ENCODE measurements at places on chromosomes 4 and X. TPM values are rescaled to one million over a fixed set of nuclear protein-coding genes. Genes with fewer than 3 reads are reported as not detected.
A peak's percentile ranks its signal among the peaks of the same experiment; 100 is the strongest.

DNA sequence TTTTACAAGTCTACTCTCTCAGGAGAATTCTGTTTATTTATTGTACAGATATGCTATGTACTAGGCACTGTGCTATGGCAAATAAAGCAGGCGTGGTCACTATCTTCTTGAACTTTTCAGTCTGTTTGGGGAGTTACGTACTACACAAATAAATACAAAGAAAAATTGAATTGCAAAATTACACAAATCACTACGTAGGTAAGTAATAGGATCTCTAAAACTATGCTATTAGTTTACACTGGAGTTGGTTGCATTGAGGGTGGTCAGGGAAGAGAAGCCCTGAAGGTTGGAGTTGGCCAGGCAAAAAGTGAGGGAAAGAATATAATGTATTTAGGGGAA is 75.7 kb downstream of the GAB1 start:
- no peak for DNase-seq

GRCh38 chr4:3880615-3881120 is 114.5 kb downstream of the ADRA2C start:
- peak; percentile 87 for DNase-seq

DNA sequence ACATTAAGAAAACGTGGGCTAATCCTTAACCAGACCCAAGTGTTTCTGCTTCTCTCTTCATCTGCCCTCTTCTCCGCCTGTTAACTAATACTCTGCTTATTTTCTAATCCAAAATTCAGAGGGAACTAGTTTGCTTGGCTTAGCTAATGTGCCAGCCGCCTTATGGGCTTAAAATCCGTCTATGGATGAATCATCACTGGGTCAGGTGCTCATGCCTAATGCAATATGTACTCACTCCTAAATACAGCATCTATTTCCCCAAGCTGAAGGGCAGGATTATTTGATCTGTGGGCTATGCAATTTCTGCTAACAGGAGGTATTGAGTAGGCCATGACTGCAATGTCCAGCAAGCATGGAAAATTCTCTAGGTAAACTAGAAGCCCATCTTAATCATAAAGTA is 12.4 kb downstream of the DYNLT3 start:
- no peak for DNase-seq

DNA sequence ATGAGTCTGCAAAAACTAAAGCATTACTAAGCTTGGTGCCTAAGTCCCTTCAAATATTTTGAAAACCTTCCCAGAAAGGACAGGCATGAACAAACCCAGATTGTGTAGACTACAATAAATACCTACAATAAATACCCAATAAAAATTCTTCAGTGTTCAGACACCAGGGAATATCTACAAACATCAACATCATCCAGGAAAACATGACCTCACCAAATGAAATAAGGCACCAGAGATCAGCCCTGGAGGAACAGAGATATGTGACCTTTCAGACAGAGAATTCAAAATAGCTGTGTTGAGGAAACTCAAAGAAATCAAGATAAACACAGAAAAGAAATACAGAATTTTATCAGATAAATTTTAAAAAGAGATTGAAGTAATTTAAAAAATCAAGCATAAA is 57.8 kb upstream of the NLRP2B start:
- no peak for DNase-seq

- no peak for DNase-seq
Measured at GRCh38 chr4:184112006-184112550, 105.6 kb downstream of the ENPP6 start.

- DNase-seq: no peak
Measured at GRCh38 chr4:175720722-175721121, 91.3 kb downstream of the GPM6A start.

DNA sequence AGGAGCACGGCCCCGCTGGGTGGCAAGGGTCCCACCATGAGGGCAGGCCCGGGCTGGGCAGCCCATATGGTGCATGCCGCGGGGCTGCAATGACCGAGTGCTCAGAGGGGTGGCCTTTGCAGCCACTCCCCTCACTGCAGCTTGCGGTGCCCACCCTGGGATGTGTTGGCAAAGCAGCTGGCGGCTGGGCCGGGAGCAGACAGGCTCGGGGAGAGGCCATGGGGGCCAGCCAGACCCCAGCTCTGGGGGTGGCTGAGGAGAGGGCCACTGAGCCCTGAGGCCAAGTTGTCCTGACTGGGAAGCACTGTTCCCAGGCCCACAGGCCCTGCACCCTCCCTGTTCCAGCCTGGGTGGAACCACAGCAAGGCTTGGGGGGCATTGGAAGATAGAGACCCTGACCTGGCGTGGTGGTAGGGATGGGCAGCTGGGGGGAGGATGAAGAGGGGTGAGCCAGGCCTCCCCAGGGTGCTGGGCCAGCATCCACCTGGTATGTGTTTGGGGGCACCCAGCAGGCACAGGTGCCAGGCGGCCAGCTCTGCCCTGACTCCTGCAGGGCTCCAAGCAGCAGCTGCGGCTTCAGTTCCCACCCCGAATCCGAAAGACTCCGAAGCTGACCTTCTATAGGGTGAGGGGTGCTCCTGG is 18.4 kb upstream of the RNF4 start:
- DNase-seq: no peak

DNA sequence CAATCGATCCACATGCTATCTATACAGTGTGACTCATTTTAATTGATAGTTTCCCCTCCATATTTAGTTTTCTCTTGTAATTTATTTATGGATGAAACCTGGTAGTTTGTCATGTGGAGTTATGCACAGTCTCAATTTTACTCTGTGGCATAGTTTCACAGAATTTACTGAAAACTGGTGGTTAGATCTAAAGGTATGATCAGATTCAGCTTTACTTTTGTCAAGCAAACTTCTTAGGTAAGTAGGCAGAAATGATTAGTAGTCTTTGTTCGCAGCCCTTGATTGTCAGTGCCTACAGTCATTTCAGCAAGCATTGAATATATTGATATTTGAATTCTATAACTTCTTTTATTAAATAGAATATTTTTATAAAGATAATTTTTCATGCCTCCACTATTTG is 2.5 kb downstream of the ADD1 start:
- no peak for DNase-seq

DNA sequence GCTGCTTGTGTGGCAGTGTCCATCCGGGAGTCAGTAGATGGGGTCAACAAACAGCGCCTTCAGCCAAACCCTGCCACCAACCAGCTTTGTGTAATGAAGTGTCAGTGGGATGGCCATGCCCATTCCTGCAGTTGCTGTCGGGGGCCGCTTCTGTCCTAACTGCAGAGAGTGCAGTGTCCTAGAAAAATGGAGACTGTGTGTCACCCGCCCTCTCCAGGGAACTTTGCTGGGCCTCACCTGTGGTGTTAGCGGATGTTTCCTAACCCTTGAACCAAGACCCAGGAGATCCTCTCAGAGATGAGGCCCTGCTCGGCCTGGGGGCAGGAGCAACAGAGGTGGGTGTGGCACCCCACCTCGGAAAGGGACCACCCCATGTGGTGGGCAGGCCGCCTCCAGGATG is 35.3 kb upstream of the HGFAC start:
- no peak for DNase-seq

- DNase-seq: no peak
Measured at GRCh38 chr4:174265916-174266315, 17.6 kb downstream of the FBXO8 start.

- DNase-seq: no peak
Measured at GRCh38 chrX:54427837-54428424, 12.3 kb upstream of the TSR2 start.

- DNase-seq: no peak
Measured at GRCh38 chr4:155837203-155837796, 28.8 kb downstream of the ASIC5 start.

DNA sequence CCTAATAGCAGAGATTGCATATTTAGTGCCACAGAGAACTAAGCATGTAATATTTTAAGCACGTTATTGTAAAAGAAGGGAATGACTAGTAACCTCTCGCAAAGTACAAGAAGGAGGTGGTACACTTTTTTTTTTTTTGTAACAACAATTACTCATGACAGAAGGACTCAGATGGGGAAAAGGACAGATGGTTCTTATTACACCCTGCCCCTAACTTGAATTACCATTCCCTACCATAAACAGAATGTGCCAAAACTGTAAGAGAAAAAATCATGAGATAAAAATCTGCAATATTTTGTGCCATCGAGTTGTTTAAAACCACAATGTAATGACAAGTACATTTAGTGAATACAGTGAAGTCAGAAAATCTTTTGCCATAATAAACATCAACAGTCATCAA is 33.0 kb upstream of the RAPGEF2 start:
- no peak for DNase-seq

DNA sequence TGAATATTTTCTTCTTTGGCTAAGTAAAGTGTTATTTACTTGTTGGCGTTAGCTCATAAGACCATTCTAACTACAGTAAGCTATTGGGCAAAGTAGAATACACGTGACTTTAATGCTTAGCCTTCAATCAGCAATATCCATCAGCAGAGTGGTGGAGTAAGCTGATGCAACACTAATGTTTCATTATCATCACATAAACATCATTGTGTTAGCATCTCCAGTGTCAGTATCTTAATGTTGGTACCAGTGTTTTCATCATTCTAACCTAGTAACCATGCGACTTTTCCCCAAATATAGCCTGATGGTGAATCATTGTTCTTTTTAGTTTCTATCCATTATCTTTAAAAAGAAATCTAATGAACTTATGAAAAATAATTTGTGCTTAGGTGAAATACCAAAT is 48.5 kb downstream of the APOOL start:
- DNase-seq: no peak

- no peak for DNase-seq
Measured at GRCh38 chr4:82905205-82905604, 4.7 kb downstream of the THAP9 start.

GRCh38 chr4:6900181-6900812 is 9.3 kb upstream of the TBC1D14 start:
- no peak for DNase-seq

- DNase-seq: no peak
Measured at GRCh38 chr4:106494066-106494465, 125.5 kb upstream of the GIMD1 start.

GRCh38 chr4:102256321-102256720 is 89.0 kb downstream of the SLC39A8 start:
- no peak for DNase-seq

DNA sequence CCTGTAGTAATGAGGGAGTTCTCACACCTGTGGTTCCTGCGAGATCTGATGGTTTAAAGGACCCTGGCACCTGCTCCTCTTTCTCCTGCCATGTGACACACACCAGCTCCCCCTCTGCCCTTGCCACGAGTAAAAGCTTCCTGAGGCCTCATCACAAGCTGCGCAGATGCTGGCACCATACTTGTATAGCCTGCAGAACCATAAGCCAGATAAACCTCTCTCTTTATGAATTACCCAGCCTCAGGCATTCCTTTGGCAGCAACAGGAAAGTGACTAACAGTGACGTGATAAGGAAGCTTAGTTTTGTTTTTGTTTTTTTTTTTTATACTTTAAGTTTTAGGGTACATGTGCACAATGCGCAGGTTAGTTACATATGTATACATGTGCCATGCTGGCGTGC is 130.9 kb downstream of the AFAP1 start:
- no peak for DNase-seq

- no peak for DNase-seq
Measured at GRCh38 chr4:113962719-113963265, 16.7 kb downstream of the ARSJ start.

DNA sequence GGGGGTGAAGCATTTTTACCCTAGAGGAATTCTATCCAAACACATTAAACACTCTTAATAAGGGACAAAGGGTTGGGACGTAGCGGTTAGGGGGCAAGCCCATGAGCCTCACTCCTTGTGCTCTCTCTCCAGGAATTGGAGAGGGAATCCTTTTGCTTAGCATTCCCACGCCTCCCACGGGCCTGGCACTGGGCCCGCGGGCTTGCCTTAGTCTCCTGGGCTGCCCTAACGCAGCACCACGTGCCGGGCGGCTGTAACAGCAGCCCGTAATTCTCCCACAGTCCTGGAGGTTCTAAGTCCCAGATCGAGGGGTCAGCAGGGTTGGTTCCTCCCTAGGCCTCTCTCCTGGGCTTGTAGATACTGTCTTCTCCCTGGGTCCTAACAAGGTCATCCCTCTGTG is 67.5 kb downstream of the TBL1X start:
- DNase-seq: no peak

- no peak for DNase-seq
Measured at GRCh38 chrX:44765556-44765955, 78.3 kb upstream of the DUSP21 start.

DNA sequence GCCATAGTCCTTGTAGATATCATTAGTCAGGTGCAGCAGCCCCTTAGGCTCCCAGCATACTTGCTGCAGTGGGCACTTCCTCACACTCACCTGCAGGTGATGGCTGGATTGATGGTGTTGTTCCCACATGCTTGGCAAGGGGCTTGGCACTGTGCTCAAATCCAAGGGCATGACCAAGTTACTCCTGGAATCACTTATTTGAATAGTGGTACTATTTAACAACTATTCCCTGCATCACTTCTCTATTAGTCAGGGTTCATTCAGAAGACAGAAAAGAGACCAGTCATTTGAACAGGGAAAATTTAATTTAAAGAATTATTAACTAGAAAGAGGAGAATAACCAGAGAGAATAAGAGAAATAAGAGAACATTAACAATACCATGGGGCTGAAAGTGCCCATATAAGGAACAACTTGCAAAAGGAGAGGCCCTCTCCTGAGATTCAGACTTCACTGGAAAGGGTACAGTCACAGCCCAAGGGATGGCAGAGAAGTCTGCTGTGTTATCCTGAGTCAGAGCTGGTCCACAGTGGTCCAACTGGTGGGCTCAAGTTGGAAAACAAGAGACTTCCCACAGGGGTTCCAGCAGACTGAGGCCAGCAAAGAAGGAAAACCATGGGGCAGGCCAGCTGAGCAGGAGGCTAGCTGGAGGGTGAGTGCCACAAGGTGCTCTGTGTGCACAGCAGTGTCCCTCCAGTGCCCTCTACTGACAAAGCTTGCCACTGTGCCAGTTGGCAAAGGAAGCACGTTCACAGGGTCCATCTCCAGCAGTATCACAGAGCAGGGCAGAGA is 9.8 kb downstream of the SPP1 start:
- no peak for DNase-seq

DNA sequence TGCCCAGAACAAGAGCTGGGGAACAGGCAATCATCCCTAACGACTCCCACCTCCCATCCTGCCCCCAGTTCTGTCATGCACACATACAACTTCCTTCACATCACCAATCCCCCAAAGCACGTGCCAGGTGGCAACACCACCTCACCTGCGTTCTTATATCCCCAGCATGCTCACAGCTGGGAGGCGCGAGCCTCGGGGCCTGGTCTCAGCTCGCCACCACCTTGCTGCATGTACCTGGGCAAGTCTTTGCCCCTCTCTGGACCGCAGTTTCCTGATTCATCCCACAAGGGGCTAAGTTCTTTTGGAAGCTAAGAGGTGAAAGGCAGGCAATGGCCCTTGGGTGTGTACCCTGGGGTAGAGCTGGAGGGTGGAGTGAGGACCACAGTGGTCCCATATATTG is 119.2 kb upstream of the PJA1 start:
- no peak for DNase-seq

The TRPC5OS gene
- total RNA-seq: not detected

The IL15 gene
- total RNA-seq: 4.0 TPM

The PNPLA4 gene
- 4.3 TPM for total RNA-seq

The ATOH1 gene
- total RNA-seq: not detected

The NLGN4X gene
- under 0.01 TPM for total RNA-seq

The BRS3 gene
- not detected for total RNA-seq

The FAM47E gene
- 1.3 TPM for total RNA-seq

The PIR gene
- 4.3 TPM for total RNA-seq

All from hematopoietic multipotent progenitor cell (in vitro differentiated cells).